ENCODE measurements at places on chromosomes 5 and 9. TPM values are rescaled to one million over a fixed set of nuclear protein-coding genes. Genes with fewer than 3 reads are reported as not detected.

MYO10 gene
- 43.3 TPM for polyA plus RNA-seq

NUTM2G gene
- polyA plus RNA-seq, result 0.53 TPM

WNT8A gene
- 0.11 TPM for polyA plus RNA-seq

SLC34A3 gene
- polyA plus RNA-seq, result 6.9 TPM

NIM1K gene
- 0.71 TPM for polyA plus RNA-seq

FYB1 gene
- 4.2 TPM for polyA plus RNA-seq

IGIP gene
- polyA plus RNA-seq, result 6.8 TPM

OBP2B gene
- polyA plus RNA-seq, result 0.30 TPM

GNPDA1 gene
- 67.7 TPM for polyA plus RNA-seq

ADGRV1 gene
- 8.6 TPM for polyA plus RNA-seq

TAS2R1 gene
- polyA plus RNA-seq, result 0.05 TPM

AK1 gene
- 45.4 TPM for polyA plus RNA-seq

PRELID1 gene
- 138 TPM for polyA plus RNA-seq

ATG12 gene
- polyA plus RNA-seq, result 56.2 TPM

CNTLN gene
- 13.5 TPM for polyA plus RNA-seq

LHFPL2 gene
- 58.7 TPM for polyA plus RNA-seq

NSG2 gene
- polyA plus RNA-seq, result 0.59 TPM

NUTM2F gene
- not detected for polyA plus RNA-seq

TOR4A gene
- polyA plus RNA-seq, result 10.0 TPM

CCNO gene
- 8.2 TPM for polyA plus RNA-seq

KCNV2 gene
- not detected for polyA plus RNA-seq

RGMB gene
- polyA plus RNA-seq, result 17.1 TPM

CLIC3 gene
- 0.69 TPM for polyA plus RNA-seq

RPL7A gene
- 2,356 TPM for polyA plus RNA-seq

C1QTNF2 gene
- polyA plus RNA-seq, result 1.8 TPM

SLC6A7 gene
- polyA plus RNA-seq, result 0.06 TPM
